Left ventricle myocardium inferior (tissue), 1 donor: ENCODE measurements at places on chromosomes 3 and 15. TPM values are rescaled to one million over a fixed set of nuclear protein-coding genes. Genes with fewer than 3 reads are reported as not detected.
A peak's percentile ranks its signal among the peaks of the same experiment; 100 is the strongest.

DNA sequence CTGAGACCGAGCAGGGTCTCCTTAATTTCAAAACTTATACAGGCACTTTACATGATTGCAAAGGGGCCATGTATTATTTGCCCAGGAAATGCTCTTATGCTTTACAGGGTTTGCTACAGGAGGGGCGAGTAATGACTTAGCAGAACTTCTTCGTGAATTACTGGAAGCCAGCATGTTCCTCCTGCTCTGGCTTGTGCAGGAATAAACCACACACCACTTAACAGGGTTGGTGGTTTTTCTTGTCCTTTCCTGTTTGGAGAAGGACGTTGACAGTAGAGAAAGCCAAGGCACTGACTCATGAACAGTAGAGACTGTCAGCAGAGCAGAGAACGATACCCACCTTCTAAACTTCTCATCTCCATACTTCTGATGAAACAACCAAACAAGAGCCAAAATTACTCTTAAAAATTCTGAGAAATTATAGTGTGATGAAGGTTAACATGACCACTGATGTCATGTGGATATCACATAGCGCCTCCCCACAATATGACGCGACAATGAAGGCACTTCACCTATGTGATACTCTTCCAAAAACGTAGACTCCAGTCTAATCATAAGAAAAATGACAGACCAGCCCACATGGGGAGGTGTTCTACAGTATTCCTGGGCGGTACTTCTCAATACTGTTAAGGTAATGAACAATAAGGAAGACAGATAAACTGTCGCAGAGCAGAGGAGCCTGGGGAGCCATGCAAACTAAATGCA lies 24.7 kb upstream of the MCTP2 start:
- no peak for DNase-seq

The LSM3 gene
- total RNA-seq, result 16.8 TPM

- peak; percentile 63 for DNase-seq
Measured at GRCh38 chr3:36944012-36944640, 728 bp downstream of the TRANK1 start.

The SSUH2 gene
- total RNA-seq, result 1.1 TPM

- no peak for DNase-seq
Measured at GRCh38 chr3:162517110-162517509, 1020.5 kb downstream of the OTOL1 start.

DNA sequence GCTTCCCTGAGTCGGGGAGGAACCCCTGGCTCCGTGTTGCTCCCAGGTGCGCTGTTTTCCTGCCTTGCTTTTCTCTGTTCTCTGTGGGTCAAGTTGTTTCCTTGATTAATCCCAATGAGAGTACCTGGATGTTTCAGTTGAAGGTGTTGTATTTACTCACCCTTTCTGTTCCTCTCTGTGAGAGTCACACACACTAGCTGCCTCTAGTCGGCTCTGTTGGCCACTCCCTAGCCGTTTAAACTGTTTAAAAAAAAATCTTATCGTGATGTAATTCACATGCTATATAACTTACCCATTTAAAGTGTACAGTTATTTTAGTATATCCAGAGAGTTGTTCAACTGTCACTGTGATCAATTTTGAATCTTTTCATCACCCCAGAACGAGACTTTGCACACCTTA lies 74.0 kb downstream of the AKAP13 start:
- no peak for DNase-seq

- DNase-seq, result no peak
Measured at GRCh38 chr15:48754011-48754410, 56.9 kb downstream of the CEP152 start.

The CP gene
- total RNA-seq, result 6.2 TPM

The GOLGA6B gene
- total RNA-seq, result not detected

DNA sequence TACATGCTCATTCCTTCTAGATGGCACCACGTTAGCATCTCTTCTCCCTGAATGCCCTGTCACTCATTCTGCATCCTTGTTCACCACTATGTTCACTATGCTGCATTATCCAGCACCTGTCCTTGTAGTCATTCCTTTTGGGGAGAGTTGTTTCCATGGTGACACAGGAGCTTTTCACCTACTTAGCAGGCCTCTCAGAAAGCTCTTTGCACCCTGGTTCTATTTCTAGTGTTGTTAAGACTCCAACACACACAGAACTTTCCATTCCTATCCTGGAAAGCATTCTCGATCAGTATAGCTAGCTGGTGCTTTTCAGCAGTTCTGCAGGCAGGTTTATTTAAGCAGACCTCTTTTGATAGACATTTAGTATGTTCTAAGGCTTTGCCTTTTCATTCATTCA lies 6.7 kb upstream of the RPL14 start:
- DNase-seq, result no peak

The IQCF6 gene
- not detected for total RNA-seq

GRCh38 chr3:70607469-70607868 lies 295.0 kb upstream of the MDFIC2 start:
- no peak for DNase-seq

GRCh38 chr3:69329892-69330291 lies 56.0 kb downstream of the FRMD4B start:
- DNase-seq, result no peak

DNA sequence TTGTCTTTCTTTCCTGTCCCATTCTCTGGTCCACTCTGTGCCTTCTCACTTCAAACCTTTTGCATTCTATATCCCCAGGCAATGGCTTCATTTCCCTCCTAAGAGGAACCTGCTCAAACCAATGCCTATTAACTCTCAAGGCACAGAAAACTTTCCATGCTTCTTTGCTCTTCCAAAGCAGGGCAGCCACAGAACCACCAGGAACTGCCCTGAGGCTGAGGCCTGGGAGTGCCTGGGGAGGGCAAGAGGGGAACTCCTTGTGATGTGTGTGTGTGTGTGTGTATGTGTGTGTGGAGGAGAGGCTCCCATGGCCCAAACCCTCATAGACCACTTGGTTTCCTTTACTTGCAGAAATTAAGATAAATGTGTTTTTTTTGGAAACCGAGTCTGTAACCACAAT lies 14.1 kb upstream of the PGPEP1L start:
- no peak for DNase-seq

DNA sequence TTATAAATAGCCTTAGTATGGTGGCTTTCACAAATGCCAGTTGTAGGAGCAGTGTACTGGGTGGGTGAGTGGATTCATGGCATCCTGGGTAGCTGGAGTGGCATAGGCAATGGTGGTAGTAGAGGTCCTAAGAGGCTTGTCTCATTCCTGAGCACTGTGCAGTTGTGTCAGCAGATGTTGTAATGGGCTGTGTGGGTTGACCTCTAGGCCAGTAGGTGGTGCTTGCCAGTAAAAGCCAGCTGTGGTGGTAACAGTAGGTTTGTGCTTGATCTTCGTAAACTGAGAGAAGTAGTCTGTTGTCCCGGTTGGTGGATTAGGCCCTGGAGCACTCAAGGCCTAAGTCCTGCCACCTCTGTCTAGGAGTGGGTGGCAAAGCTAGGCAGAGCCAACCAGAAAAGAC lies 149.7 kb upstream of the SUCLG2 start:
- DNase-seq, result no peak

GRCh38 chr15:98127586-98127985 lies 167.1 kb downstream of the ARRDC4 start:
- no peak for DNase-seq

The POC1A gene
- total RNA-seq, result 1.2 TPM

The RTP3 gene
- total RNA-seq, result not detected

The AMT gene
- total RNA-seq, result 29.0 TPM

- no peak for DNase-seq
Measured at GRCh38 chr15:33624439-33624838, 313.7 kb downstream of the RYR3 start.

The EPHB1 gene
- total RNA-seq, result 1.3 TPM

- no peak for DNase-seq
Measured at GRCh38 chr3:136667081-136667480, 85.1 kb downstream of the STAG1 start.

GRCh38 chr15:64452988-64453688 lies 7.2 kb upstream of the ZNF609 start:
- DNase-seq, result peak; percentile 52

GRCh38 chr3:22713936-22714335 lies 489.2 kb upstream of the UBE2E2 start:
- no peak for DNase-seq

- no peak for DNase-seq
Measured at GRCh38 chr15:101540480-101541239, 51.2 kb upstream of the PCSK6 start.

The FANCD2OS gene
- total RNA-seq, result not detected

DNA sequence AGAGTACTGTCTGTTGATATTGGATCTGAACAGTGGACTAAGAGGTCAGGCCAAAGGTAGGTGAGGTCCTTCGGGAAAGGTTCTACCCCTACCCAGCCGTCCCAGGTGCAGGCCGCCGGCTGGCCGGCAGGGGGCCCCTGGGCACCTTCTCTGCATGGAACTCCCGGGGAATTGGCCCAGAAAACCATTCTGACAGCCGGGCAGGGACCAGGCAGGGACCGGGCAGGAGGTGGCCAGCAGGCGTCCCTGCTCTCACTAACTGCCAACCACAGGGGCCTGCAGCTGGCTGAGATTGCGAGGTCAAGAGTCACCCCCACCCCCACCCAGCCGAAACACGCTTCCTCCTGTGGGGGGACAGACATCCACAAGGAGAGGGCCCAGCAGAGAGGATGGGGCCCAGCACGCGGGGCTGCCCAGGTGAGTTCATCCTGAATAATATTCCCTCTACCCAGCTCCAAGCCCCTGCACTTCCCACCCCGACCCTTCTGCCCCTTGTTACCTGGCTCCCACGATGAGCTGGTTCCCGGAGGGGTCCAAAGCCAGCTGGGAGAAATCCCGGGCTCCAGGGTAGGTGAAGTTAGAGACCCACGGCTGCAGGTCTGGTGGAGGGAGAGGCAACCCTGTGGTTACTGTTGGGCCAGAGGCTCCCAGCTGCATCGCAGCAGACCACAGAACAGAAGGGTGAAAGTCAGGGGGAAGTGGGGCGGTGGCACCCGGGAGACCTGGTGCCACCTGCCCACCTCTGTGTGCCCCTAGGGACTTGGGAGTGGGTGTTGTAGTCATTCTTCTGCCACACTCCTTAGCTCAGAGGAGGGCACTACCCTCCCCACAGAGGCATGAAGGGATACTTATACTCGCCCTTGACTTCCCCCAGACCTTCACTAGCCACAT lies 84.4 kb downstream of the SEMA5B start:
- peak; percentile 69 for DNase-seq

DNA sequence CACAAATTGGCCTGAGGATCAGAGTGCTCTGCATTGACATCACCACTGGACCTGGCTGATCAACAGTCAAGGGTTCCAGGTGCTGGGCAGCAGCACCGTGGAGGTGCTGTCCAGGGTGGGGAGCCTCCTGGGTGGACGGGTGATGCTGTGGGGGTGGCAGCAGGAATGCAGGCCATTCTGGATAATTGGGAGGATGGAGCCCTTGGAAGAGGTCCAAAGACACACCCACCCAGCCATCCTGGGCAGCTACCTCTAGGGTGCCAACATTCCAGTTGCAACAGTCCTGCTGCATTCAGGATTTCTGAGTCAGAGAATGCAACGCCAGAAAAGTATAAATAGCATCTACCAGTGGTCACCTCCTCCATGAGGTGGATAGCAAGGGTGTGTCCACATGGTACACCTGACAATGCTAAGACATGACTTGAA lies 26.8 kb downstream of the STARD5 start:
- no peak for DNase-seq

The FANCI gene
- total RNA-seq, result 2.7 TPM

GRCh38 chr3:107055181-107055942 lies 321.9 kb upstream of the CCDC54 start:
- no peak for DNase-seq

The SEMA5B gene
- total RNA-seq, result 5.3 TPM

GRCh38 chr3:146640361-146640760 lies 35.2 kb upstream of the PLSCR5 start:
- no peak for DNase-seq

DNA sequence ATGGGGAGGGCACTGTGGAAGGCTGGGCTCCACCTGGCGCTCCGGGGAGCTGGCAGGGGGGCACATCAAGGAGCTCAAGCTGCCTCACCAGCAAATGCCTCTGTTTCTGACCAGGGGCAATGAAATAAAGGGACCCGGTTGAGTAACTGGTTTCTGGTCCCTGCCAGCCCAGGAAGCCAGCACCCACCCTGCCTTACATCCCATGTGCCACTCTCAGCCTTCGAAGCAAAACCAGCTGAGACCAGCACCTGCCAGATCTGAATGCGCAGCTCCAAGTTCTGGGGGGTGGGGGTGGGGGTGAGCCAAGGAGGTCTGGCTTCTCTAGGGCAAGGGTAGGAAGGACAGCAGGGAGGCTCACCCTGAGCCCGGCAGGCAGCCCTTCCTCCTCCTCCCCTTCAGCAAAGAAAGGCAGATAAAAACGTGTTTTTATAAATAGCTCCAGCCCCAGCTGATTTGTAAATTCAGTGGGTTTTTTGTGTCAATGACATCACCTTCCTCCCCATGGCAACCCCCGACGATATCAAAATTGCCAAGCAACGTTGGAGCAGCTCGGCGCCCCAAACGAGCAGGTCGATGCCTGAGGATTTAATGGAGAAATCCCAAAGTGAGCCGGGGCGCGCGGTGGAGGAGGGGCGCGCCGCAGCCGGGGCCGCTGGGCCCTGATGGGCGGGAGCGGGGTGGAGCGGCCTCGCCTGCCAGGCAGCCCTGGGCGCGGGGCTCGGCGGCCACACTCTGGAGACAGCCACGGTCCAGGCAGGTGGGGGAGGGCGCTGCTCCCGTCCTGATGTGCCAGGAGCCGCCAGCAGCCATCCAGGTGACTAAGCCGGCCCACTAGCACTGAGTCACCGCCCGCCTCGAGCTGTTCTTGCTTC lies at the start of gene PAK6:
Gene PAK6 (plus strand): TSS at position 532 of the 872 bp plus-strand sequence. CDS start 25,723 bp downstream, outside the sequence.
- no peak for DNase-seq
